ENCODE measurements at places on chromosomes 12 and 14.

GRCh38 chr14:68501171-68501570 lies 291.7 kb downstream of the ZFP36L1 start:
- DNase-seq = no peak

DNA sequence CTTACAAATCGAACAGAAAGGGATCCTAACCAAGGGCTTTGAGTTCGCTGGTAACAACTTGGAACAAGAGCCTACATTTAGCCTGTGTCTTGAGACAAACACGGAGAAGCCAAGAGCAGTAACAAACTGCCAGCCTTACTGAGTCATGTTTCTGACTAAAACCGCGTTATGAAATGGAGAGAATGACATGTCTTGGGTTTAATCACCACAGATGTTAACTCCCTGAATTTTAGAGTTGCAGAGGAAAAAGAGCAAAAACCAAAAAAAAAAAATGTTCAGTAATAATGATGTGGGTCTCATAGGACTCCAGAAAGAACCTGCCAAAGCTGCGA lies 1.0 kb downstream of the BLTP3B start:
- no peak for DNase-seq

DNA sequence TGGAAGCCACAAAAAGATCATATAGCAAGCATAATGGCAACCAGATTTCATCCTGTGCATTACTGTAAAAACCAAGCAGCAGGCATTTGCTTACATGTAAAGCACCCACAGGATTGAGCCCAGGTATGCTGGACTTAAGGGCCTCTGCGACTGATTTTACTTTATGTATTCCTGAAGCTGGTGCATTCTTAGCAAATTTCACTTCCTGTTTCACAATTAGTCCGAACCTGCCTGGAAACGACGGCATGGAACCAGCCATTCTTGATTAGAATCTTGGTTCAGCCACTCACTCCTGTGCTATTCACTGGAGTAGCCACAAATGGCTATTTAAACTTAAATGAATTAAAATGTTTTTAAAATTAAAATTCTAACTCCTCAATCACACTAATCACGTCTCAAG lies 239.2 kb downstream of the NUAK1 start:
- no peak for DNase-seq

- DNase-seq = no peak
These were observed 534.7 kb downstream of the RPS29 start for GRCh38 chr14:49051328-49052060.

DNA sequence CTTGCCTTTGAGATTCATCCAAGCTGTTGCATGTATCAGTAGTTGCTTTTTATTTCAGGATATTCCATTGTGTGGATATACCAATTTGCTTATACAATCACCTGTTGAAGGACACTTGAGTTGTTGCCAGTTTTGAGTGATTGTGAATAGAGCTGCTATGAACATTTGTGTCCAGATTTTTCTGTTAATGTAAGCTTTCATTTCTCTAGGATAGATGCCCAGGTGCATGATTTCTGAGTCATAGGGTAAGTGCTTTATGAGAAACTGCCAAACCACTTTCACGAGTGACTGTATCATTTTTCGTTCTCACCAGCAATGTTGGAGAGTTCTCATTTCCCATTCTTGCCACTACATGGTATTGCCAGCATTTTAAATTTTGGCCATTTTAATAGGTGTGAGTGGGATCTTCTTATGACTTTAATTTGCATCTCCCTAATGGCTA lies 434.6 kb upstream of the RGS6 start:
- no peak for DNase-seq

GRCh38 chr14:64711039-64711438 lies 6.8 kb downstream of the PLEKHG3 start:
- DNase-seq = no peak

DNA sequence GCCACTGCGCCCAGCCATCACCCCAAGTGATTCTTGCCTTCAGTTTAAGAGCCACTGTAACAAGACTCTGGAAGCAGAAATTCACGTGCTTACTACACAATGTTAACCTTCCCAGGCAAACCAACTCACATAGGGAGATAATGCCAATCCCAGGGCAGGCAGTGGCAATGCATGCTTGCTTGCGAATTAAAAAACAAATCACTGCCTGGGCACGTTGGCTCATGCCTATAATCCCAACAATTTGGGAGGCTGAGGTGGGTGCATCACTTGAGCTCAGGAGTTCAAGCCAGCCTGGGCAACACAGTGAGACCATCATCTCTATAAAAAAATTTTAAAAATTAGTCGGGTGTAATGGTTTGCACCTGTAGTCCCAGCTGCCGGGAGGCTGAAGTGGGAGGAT lies 37.8 kb upstream of the P2RX4 start:
- no peak for DNase-seq

DNA sequence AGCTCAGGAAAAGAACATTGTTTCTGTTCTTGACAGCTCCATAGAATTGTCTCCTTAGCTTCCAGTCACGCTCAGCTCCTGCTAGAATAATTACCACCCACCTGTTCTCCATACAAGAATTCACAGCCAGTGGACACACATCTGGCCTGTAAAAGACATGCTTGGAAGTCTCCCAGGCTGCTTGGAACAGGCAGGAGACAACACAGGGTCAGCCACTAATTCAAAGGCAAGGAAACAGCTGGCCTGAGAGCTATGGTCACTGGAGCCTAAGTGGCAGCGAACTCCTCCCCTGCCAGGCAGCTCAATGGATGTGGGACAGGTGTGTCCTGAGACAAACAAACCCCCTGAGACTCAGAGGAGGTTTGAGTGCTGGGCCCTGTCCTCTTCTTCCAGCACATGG lies 22.9 kb upstream of the LTBP2 start:
- no peak for DNase-seq

- DNase-seq = no peak
These were observed 117.3 kb downstream of the ERC1 start for GRCh38 chr12:1108276-1108675.
